Stimulated activated naive CD8-positive, alpha-beta T cell treated with anti-CD3 and anti-CD28 coated beads, Interleukin-15, amount 100 ng/mL, for 72 hours (primary cell): ENCODE measurements at places on chromosomes 1 and 21.

DNA sequence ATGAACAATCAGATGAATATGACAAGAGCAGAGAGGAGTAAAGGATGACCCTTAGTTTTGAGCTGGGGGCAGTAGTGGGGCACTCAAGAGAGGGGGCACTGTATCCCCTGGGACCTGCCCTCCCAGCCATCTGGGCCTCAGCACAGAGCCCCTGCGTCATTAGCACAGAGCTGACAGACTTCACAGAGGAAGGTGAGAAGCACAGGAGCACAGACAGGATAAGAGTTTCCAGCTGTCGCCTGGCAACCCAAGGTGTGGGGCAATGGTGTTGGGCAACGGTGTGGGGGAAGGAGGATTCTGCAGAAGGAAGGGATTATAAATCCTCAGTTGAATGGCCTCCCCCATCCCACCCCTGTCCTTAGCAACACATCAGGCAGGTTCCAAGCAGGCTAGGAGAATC lies 30.2 kb downstream of the RAB3B start:
- DNase-seq = no peak

GRCh38 chr1:20485527-20486456 lies at the start of gene CAMK2N1:
Gene CAMK2N1 (minus strand): TSS chr1:20486210. CDS start chr1:20485379, 831 bp downstream.
- DNase-seq = peak; percentile 41

DNA sequence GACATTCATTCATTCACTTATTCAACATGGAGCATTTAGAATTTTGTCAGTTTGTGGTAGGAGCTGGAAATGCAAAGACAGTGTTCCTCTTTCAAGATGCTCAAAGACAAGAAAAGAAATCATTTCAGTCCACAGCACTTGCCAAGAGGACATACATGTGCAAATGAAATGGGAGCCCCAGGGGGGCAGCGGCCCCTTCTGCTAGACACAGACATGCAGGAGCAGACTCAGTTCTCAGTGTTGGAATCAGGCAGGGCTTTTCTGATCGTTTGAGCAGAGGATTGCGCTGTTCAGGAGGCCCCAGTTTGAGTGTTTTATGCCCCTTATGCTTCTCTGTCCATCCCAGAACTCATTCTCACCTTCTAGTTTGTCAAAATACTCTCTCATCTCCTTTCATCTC lies 35.6 kb upstream of the VASH2 start:
- DNase-seq = no peak

DNA sequence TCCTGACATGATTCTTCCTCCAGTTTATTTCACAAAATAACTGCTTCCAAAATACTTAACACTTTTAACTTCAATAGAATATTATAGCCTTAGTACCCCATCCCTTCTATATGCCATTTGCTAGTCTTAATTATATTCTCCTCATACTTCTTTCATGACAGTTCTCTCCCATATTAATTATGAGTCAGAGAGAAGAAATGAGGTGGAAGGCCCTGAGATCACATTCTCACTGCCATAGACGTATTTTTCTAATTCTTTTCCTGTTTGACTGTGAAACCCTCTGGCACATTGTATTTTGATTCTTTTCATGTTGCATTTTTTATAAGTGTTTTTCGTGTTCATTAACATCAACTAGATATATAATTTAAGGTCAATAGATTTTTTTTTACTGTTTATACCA lies 88.4 kb downstream of the GTF2B start:
- no peak for DNase-seq

- DNase-seq = no peak
Observed at GRCh38 chr1:6075748-6076147, 30.1 kb downstream of the KCNAB2 start.

DNA sequence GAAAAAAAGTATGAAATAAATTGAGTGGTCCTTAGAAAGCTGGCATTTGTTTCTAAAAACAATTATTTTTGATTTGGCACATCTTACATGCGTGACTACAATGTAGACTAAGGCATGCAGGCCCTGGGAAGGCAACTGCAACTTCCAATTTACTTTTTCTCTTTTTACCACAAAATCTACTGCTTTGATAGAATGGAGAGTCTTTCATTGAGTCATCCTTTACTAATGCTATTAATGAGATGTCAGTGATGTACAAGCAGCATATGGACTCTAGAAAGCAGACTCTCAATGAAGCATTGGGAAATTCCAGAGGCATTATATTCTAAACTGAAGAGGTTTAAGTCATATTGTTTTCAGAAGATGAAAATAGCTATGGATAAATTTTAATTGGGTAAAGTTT lies 29.6 kb upstream of the PRRX1 start:
- DNase-seq = no peak

DNA sequence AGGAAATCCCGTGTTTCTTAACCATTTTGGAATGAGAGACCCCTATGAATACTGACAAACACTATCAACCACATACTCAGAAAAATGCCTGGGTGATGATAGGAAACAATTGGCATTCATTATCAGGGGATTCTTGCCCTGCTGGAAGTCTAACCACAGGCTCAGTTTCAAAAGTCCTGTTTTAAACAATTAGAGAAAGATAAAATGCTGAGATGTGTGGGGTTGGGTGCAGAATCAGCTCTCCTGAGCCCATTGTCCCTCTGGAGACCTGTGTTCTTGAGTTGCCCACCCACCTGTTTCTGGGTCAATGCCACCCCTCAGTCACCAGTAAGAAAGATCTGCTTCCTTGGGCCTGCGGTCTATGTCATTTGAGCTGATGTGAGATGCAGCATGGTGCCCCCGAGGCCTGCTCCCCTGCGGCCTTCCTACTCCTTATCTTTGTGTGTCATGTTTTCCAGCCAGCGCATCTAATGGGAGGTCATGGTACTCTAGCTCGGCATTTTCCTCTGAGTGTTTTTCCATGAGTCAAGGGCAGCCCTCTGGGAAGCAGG lies 130.3 kb upstream of the PLXNA2 start:
- no peak for DNase-seq

- DNase-seq = no peak
Observed at GRCh38 chr1:8818325-8818775, 910 bp upstream of the RERE start.

GRCh38 chr1:206029484-206029883 lies 5.8 kb upstream of the CTSE start:
- DNase-seq = no peak

DNA sequence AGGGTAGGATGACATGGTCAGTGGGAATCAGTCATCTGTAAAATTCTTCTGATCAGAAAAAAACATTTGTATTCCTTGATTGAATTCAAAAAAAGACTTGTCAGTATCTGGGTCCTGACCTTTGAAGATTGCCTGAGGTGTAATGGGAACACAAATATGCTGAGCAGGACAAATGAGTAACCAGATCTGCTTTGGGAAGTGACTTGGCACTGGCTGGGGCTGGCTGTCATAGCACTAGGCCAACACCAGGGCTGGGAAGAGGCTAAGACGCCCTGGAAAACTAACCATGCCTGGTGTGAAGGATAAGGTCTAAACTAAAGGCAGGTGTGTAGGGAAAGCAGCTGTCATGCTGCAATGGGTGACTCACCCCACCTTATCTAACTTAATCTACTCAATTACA lies 452.9 kb upstream of the BEND5 start:
- DNase-seq = no peak

- DNase-seq = no peak
Observed at GRCh38 chr1:3005771-3006170, 15.5 kb upstream of the ACTRT2 start.

DNA sequence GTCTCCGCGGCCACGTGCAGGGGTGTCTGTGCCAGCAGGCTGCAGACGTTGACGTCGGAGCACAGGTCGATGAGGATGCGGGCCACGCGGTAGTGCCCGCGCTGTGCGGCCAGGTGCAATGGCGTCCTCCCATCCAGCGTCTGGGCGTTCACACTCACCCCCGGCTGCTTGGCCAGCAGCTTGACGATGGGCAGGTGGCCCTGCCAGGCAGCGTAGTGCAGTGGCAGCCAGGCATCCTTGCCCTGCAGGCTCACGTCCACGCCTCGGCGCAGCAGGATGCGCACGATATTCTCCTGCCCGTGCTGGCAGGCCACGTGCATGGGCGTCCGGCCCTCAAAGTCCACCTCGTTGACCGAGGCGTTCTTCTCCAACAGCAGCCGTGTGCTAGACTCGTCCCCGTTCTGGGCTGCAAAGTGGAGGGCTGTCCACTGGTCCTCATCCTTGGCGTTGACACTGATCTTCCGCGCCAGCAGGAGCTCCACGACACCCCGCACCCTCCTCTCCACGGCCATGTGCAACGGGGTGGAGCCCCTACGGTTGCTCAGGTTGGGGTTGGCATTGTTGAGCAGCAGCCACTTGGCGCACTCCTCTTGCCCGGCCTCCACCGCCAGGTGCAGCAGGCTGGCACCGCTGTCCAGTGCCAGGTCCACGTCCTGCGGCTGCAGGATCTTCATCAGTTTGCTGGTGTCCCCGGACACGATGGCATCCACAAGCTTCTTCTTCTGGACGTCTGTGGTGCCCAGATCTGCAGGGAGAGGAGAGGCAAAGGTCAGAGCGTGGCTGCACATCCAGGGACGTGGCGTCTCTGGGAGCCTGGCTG lies 25.4 kb downstream of the RIPK4 start:
- no peak for DNase-seq

- no peak for DNase-seq
Observed at GRCh38 chr1:163766257-163766918, 444.6 kb downstream of the NUF2 start.

- no peak for DNase-seq
Observed at GRCh38 chr1:86706018-86706635, 1.8 kb downstream of the SH3GLB1 start.
